Activated gamma-delta T cell (primary cell): ENCODE measurements at places on chromosomes 1 and 21.

GRCh38 chr21:22395965-22396364, 1397.8 kb downstream of the NCAM2 start:
- DNase-seq, result no peak

GRCh38 chr21:20739421-20739820, 258.8 kb upstream of the NCAM2 start:
- DNase-seq, result no peak

DNA sequence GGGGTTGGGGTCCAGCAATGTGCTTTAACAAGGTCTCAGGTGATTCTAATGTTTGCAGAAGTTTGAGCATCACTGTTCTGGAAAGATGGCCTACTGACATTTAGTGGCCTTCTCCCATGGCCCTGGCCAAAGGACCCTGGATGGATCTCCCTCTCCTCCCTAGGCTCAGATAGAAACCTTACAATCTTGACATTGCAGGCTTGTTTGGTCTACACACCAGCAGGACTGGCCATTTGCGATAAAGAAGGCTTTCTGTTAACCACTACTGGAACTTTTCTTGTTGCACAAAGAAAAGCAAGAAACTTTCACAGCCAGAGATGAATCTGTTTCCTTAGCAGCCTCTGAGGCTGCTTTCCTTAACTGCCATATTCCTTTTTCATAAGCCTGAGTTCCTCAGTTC, 6.2 kb downstream of the DNALI1 start:
- DNase-seq, result no peak

DNA sequence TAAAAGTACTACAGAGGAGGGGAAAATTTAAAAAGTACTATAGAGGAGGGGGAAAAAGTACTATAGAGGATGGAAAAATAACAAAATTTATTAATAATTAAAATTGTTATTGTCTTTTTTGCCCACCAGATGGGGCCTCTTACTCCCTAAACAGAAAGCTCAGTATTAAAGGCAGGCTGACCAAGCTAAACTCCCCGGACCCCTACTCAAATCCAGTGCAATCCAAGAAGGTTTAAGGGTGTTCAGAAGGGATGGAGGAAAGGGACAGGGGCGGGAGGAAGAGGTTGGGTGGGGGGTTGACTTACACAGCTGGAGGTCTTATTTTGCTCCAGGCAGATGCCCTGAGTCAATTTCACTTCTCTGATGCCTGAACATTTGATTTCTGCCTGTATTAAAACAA, 13.7 kb downstream of the CD34 start:
- no peak for DNase-seq

GRCh38 chr1:30612536-30613065, 110.8 kb downstream of the MATN1 start:
- no peak for DNase-seq

DNA sequence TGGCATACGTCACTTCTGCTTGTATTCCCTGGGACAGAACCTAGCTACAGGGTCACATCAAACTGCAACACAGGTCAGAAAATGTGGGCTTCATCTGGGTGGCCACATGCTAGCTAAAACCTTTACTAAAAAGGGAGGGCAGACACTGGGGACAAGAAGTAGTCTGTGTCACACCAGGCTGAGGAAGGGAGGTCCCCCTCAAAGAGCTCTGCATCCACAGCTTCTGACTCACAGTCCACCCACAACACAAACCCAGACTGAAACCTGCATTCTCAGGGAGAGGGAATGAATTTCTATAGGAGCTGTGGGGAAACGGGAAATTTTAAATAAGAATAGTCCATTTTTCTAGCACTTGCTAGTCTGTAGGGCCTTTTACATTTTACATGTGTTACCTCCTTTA, 16.2 kb downstream of the OLIG2 start:
- no peak for DNase-seq

DNA sequence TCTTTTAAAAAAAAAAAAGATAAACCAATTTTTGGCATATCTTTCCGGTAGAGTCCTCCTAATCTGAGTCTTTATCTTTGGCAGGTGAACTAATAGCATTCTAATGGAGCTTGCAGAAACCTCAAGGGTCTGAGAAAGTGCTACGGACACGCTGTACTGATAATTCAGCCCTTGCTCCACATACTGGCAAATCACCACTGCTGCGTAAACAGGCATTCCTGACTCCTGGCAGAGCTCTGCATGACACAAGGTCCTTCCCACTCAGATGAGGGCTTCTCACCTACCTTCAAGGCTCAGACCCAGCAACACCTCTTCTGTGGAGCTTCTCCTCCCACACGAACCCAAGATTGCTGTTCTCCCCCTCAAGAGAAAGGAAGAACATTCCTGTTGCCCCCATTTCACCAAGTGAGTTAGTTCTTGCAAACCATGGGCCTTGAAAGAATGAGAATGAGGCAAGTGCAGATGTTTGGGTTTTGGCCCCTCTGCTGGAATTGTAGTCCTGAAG, 48.0 kb downstream of the LYST start:
- DNase-seq, result no peak

DNA sequence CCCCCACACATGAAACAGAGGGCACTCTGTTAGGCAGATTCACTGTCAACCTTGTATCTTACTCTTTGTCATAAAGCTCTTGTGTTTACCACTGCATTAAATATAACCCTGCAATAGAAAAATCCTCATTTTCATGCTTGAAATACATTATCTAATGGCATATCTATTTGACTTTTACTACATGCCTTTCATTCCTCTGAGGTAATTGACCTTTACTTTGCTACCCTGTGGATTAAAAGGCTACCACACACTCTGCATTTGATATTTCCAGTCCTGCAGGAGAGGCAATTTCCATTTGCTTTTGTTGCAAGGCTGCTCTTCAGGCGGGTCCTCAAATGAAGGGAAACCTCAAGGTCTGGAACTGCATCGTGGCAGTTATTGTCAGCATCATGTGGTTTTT, 238.0 kb downstream of the NTNG1 start:
- DNase-seq, result no peak

GRCh38 chr1:21956720-21957552, 19.8 kb upstream of the HSPG2 start:
- no peak for DNase-seq

DNA sequence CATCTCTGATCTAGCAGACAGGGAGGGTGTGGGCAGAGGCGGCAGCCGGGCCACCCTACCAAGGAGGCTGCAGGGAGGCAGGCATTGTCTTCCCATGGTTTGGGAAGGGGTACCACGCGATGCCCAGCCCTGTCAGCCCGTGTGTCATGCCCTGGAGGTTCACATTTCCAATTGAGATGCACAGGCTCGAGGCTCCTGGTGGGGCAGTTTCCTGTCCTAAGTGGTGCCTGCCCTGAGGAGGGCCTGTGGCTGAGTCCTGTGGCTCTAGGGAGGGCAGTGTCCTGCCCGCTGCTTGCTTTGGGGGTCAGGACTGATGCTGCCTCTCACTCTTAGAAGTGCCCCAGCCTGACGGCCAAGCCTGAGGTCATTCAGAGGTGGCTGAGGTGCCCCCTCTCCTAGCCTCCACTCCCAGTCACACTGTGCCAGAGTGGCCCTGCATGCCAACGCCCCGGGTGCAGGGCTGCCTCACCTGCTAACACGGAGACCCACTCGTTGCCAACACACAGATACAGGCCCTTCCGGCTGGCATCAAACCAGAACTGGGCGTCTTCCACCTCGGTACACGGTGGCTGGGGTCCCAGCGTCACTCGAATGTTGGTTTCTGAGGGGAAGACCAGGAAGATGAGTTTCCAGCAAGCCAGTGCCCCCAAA, 11.9 kb downstream of the KRTAP10-1 start:
- DNase-seq, result no peak
